ENCODE measurements at places on chromosomes 5 and 9. TPM values are rescaled to one million over a fixed set of nuclear protein-coding genes. Genes with fewer than 3 reads are reported as not detected.

The NANS gene
- total RNA-seq = 101 TPM

The SLC6A3 gene
- total RNA-seq = not detected

The AGXT2 gene
- not detected for total RNA-seq

The ALDH1A1 gene
- 6.2 TPM for total RNA-seq

The ENTPD8 gene
- 0.24 TPM for total RNA-seq

The KIF4B gene
- total RNA-seq = not detected

The LCN2 gene
- 154 TPM for total RNA-seq

The PALM2AKAP2 gene
- 8.2 TPM for total RNA-seq

The MSX2 gene
- not detected for total RNA-seq

The IRGM gene
- total RNA-seq = not detected

The RLN2 gene
- total RNA-seq = 0.64 TPM

The TNFSF8 gene
- not detected for total RNA-seq

The QRFP gene
- total RNA-seq = not detected

The HAVCR1 gene
- not detected for total RNA-seq

The PARP8 gene
- 16.4 TPM for total RNA-seq

The PRLR gene
- under 0.01 TPM for total RNA-seq

The PTBP3 gene
- 86.3 TPM for total RNA-seq

The PCDHGA3 gene
- under 0.01 TPM for total RNA-seq

The NDUFS4 gene
- total RNA-seq = 130 TPM

The IL9 gene
- not detected for total RNA-seq

The GRM6 gene
- total RNA-seq = not detected

The ADGRV1 gene
- 0.85 TPM for total RNA-seq

The RPP25L gene
- 27.7 TPM for total RNA-seq

The SVEP1 gene
- total RNA-seq = 1.2 TPM

The ADCY2 gene
- 1.1 TPM for total RNA-seq

The UGT3A2 gene
- total RNA-seq = not detected

The RBM22 gene
- total RNA-seq = 14.3 TPM

All from tracheal epithelial cell (primary cell).